T-helper 9 cell (primary cell): ENCODE measurements at places on chromosomes 11 and 22.

- no peak for DNase-seq
Measured at GRCh38 chr11:113148076-113148475, 166.3 kb upstream of the TTC12 start.

- DNase-seq: no peak
Measured at GRCh38 chr11:118148240-118148639, 4.4 kb downstream of the SCN4B start.

- no peak for DNase-seq
Measured at GRCh38 chr11:8222820-8223512, 40.7 kb downstream of the LMO1 start.

DNA sequence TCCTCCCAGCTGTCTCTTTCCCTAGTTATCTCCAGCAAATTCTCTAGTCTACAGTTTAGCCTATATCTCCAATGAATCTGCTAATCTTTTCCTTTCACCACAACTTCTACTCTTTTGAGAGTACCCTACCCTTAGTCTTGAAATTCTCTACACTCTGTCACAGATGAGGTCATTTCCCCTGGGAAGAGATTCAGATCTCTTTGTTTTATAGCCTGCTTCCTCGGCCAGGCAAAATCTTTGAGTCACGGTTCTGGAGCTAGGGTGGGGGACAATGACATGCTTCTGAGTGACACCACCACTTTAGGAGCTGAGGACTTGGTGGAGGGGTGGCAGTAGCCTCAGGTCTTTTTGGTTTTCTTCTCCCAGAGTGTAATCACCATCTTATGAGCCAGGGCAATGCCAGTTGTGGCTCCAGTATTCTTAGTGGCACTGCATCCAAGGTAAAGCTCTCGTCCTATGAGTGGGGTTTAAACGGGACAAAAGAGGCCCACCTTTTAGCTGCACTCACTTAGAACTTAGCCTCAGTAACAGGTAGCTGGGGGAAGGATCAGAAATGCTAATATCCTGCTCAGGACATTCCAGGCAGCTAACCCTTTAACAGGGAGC is 98.5 kb upstream of the RRM1 start:
- no peak for DNase-seq

DNA sequence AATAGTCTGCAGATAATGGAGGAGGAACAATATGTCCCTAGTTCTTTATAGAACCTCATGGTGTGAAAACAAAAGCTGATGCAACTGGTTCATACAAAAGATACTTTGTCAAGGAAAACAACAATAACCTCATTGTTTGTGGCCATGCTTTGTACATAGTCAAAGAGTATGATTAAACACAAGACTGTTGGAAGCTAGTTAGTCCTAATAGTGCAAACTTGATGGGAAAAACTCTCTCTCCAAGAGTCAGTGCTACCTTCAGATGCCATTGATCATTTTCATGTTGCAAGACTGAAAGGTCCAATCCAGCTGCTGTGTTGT is 20.1 kb upstream of the PLAAT2 start:
- no peak for DNase-seq

GRCh38 chr22:40051322-40051721 is 56.6 kb downstream of the FAM83F start:
- DNase-seq: no peak

DNA sequence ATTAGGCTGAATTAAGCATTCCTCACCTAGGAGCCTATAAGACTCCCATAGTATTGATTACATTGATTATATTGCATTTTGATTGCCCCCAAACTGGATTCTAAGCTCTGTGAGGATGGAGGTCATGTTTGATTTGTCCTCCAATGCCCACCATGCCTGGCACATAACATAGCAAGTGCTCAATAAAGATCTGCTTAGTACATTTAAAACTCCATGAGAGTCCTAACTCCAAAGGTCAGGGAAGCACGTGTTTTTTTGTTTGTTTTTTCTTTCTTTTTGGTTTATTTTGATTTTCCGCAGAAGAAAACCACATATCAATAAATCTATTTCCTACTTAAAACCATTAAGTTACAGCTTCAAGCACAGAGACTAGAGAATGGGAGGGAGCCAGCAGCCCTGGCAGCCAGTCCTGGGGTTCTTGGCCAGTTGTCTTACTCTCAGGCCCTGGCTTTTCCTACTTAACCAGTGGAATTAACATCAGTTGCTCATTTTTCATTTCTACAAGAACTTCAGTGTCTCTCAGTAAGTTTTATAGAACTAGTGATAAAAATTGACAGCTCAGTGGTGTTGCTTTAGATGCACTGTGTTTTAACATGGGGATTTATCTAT is 429.9 kb upstream of the CCDC90B start:
- no peak for DNase-seq

- DNase-seq: no peak
Measured at GRCh38 chr11:12084256-12084655, 26.1 kb upstream of the MICAL2 start.
